ENCODE measurements at places on chromosomes 16 and 17.

DNA sequence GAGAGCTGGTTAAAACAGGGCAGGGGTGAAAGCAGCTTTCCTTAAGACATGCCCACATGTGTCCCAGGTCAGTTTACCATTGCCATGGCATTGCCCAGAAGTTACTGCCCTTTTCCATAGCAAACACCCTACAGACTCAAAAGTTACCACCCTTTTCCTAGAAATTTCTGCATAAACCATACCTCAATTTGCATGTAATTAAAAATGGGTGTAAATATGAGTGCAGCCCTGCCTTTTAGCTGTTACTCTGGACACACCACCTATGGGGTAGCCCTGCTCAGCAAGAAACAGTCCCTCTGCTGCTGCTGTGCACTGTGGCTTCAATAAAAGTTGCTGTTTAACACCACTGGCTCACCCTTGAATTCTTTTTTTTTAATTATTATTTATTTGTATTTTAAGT is 168.5 kb upstream of the C16orf82 start:
- DNase-seq = no peak

GRCh38 chr17:78724544-78724943 is 57.5 kb downstream of the CYTH1 start:
- no peak for DNase-seq

GRCh38 chr16:89410322-89410721 is 80.0 kb downstream of the ANKRD11 start:
- no peak for DNase-seq

DNA sequence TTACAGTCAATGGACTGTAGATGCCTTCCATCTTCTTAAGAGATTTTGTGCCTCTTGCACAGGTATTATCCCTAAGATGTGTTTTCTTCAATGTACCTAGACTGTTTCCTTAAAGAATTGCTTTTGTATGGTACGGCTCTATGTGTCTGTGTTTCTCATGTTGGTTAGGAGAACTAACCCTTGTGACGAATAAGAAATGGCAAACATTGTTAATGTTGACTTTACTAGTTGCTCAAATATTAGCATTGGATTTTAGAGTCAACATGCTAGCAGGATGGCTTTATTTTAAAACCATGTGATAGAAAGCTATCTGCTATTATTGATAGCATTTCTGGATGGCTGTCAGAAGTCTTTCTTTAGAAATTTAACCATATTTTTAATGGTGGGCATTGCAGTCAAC is 34.5 kb downstream of the WWOX start:
- DNase-seq = no peak

All from cortex of kidney (tissue), 1 donor.